Hepatocyte (in vitro differentiated cells): ENCODE measurements at places on chromosomes 16 and 17. TPM values are rescaled to one million over a fixed set of nuclear protein-coding genes. Genes with fewer than 3 reads are reported as not detected.

GRCh38 chr17:81239714-81240555 is 817 bp downstream of the NDUFAF8 start:
- DNase-seq = peak; percentile 35
- no peaks in the 10 kb centered on the region for H3K36me3 ChIP-seq
- H3K27me3 ChIP-seq = no peaks in the 10 kb centered on the region

- no peak for DNase-seq
- no peak overlapping the region for H3K4me3 ChIP-seq
- no peaks in the 10 kb centered on the region for H3K4me1 ChIP-seq
- H3K27ac ChIP-seq = no peak overlapping the region
Measured at GRCh38 chr17:73589363-73589980, 54.8 kb downstream of the SDK2 start.

DNA sequence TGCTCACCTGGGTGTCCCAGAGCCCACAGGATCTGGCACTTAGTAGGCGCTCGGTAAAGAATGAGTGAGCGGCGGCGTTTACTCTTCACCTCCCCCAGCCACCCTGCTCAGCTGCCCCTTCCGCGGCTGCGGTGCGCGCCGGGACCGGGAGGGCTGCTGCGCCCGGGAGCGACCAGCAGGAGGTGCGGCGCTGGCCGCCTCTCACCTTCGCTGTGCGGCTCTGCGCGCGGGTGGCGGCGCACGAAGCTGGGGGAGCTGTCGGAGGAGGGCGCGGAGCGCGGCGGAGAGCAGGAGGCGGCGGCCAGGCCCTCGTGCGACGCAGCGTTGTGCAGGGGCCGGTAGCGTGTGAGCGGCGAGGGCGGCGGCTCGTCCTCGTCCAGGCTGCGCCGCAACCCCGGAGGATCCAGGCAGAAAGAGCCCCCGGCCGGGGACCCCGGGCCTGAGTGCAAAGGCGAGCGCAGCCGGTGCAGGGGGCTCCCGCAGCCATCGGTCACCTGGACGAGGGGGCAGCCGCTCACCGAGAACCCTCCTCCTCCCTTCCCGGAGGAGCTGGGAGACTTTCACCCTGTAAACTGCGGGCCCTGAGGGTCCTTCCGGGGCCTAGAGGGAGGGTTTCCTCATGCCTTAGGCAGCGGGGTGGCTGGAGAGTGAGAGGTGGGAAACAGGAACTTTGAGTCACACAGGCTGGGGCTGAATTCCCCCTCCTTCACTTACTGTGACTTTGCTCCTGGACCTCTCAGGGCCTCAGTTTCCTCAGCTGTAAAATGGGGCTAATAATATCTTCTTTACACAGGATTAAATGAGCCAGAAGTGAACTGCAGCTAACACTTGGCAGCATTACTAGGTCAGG is 12.5 kb downstream of the SAMD14 start:
- H3K4me3 ChIP-seq = no peak overlapping the region
- H3K27ac ChIP-seq = no peak overlapping the region
- DNase-seq = peak; percentile 92

- H3K4me1 ChIP-seq = peaks cover 31% of the 10 kb centered on the region
- no peaks in the 10 kb centered on the region for H3K27me3 ChIP-seq
- no peaks in the 10 kb centered on the region for H3K36me3 ChIP-seq
- no peak overlapping the region for H3K4me3 ChIP-seq
- H3K27ac ChIP-seq = peak overlapping the region; percentile 26
Measured at GRCh38 chr17:64155751-64156544, 26.0 kb upstream of the ERN1 start.

DNA sequence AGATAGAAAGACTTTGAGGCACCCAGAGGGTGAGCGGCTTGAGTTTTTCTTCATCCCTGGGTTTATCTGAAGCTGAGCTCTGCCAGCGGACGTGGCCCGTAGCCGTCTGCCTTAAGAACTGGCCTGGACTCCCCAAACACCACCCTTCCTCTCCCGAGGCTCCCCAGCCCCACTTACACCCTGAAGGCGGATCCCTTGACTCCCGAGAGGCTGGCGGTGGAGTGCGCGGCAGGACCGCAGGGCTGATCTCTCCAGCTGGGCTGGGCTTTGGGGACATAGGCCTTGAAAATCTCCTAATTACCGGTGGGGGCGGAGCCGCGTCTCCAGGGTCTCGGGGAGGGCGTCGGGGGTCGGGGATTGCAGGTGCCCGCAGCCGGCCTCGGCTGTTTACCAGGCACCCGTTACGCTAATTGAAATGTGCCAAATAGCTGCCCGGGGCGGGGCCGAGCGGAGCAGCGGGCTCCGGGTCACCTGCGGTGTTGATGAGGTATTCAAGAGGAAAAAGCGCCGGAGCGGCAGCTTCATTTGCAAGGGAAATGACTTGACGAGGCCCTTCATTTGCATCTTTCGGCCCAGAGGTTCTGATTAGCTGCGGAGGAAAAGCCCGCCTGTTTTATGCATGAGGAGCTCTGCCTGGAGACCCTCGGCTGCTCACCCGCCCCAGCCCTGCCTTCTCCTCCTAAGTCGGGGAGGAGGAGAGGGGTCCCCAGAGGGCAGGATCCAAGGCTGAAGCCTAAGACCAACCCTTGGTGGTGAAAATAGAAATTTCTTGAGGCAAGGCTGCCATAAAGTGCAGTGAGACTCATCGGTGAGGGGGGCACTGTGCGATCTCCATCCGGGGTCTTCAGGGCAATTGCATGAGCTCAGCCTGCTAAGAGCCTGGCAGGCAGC is 100.7 kb downstream of the MGAT5B start:
- peaks cover 10% of the 10 kb centered on the region for H3K4me1 ChIP-seq
- peak overlapping the region; percentile 24 for H3K4me3 ChIP-seq
- H3K36me3 ChIP-seq = no peaks in the 10 kb centered on the region

- no peak overlapping the region for H3K27ac ChIP-seq
- H3K4me3 ChIP-seq = no peak overlapping the region
- peaks cover 2% of the 10 kb centered on the region for H3K4me1 ChIP-seq
- no peak for DNase-seq
Measured at GRCh38 chr16:88667461-88667860, 4.6 kb upstream of the MVD start.

GRCh38 chr16:3774156-3774767 is 56.9 kb upstream of the TRAP1 start:
- H3K27ac ChIP-seq = no peak overlapping the region
- H3K4me3 ChIP-seq = no peak overlapping the region
- H3K36me3 ChIP-seq = peaks cover 8% of the 10 kb centered on the region
- no peaks in the 10 kb centered on the region for H3K4me1 ChIP-seq

- no peaks in the 10 kb centered on the region for H3K27me3 ChIP-seq
- peak; percentile 89 for DNase-seq
- no peak overlapping the region for H3K4me3 ChIP-seq
- H3K27ac ChIP-seq = peak overlapping the region; percentile 85
- no peaks in the 10 kb centered on the region for H3K36me3 ChIP-seq
- H3K4me1 ChIP-seq = peaks cover 29% of the 10 kb centered on the region
Measured at GRCh38 chr17:50604513-50604912, 30.2 kb upstream of the ABCC3 start.

CA7 gene
- total RNA-seq = 2.5 and 3.3 TPM in 2 replicates

GRCh38 chr16:77171745-77172635 is 19.0 kb upstream of the MON1B start:
- H3K27ac ChIP-seq = no peak overlapping the region
- H3K27me3 ChIP-seq = no peaks in the 10 kb centered on the region
- H3K4me1 ChIP-seq = no peaks in the 10 kb centered on the region
- DNase-seq = peak; percentile 83

DNA sequence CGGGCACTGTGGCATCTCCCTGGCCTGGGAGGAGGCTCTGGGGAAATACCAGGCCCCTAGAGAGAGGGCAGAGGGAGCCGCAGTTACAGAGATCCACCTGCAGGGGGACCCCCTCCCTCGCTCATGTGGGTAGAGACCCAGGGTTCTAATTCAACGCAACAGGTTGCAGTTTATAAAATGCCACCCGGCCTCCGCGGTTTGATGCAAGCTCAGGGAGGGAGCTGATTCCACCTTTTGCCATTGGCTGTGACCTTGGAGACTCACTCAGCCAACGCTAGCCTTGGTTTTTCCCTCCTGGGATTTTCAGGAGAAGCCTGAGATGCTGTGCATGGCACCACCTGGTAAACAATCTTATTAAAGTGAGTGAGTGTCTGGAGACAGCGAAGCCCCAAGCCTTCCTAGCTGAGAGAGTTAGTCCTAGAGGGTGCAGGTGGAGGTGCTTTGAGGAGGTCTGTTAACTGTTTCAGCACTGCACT is 12.1 kb downstream of the TTLL6 start:
- peak; percentile 79 for DNase-seq
- no peaks in the 10 kb centered on the region for H3K36me3 ChIP-seq
- H3K4me1 ChIP-seq = peaks cover 9% of the 10 kb centered on the region

DNA sequence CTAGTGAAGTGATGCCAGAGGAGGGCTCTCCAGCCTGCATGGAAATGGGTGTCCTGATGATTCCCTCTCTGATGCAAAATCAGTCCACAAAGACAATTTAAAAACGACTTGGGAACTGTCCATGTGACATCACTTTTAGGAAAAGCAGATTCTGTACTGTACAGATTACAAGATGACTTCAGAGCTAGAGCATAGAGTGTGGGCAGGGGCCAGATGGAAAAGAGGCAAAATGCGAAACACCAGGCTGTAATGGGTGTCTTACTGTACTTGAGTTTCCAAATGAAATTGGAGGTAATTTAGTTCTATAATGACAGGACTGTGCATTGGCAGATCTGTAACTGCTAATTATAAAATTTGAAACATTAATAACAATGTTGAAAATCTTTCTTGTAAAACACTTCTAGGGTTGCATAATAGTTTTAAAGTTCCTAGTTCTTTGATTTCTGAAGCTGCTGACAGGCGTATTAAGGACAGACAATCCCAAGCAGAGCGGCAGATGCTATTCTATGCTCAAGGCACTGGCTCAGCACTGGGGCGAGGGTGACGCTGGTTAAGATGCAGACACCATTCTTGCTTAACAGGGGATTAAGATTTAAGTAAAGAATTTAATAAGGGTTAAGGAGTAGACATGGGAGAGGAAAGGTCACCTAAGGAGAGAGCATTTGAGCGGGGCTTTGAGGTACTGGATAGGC is 29.6 kb downstream of the OGFOD1 start:
- no peaks in the 10 kb centered on the region for H3K27me3 ChIP-seq
- no peak overlapping the region for H3K4me3 ChIP-seq
- H3K27ac ChIP-seq = peak overlapping the region; percentile 8

PRAC1 gene
- total RNA-seq = not detected in 2 replicates

DNA sequence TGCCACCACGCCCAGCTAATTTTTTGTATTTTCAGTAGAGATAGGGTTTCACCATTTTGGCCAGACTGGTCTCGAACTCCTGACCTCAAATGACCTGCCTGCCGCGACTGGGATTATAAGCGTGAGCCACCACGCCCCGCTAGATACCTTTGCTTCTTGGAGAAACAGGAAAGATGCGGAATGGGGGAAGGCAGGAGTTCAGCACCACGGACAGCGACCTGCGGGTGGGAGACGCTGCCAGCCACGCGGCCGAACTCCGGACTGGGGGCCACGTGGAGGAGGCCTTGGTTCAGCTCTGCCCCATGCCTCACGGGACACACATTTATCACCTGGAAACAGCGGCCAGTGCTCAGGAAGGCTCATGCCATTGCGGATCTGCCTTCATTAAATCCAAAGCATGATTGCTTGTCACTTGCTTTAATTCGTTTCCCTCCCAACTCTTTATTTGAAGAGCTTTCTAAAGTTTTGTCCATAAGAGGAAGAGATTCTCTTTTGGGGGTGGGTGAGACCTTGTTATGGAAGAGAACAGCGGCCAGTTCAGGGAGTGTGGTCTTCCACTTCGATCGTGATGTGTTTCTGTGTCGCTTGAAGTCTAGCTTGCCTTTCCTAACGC is 219.9 kb downstream of the ENGASE start:
- no peak overlapping the region for H3K27ac ChIP-seq
- no peaks in the 10 kb centered on the region for H3K4me1 ChIP-seq
- H3K4me3 ChIP-seq = no peak overlapping the region

CCR7 gene
- total RNA-seq = 0.16 and 2.8 TPM in 2 replicates

DNA sequence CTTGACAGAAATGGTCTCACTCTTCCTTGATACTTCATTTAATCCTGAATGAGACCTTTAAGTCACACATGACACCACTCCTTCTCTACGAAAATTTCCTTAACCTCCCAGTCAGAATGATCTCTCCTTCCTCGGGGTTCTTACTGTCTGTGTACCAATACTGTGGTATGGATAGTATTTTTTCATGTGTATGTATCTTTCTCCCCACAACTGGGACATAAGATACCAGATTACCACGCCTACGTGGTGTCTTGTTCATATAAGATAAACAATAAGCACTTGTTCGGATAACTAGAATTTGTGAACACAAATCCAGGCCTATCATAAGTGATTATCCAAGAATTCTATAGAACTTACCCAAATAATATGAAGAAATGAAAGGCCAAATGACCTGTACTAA is 11.3 kb downstream of the NUP88 start:
- H3K4me3 ChIP-seq = no peak overlapping the region
- no peak for DNase-seq
- H3K27me3 ChIP-seq = no peaks in the 10 kb centered on the region
- H3K27ac ChIP-seq = no peak overlapping the region
- H3K36me3 ChIP-seq = peaks cover 9% of the 10 kb centered on the region

DNA sequence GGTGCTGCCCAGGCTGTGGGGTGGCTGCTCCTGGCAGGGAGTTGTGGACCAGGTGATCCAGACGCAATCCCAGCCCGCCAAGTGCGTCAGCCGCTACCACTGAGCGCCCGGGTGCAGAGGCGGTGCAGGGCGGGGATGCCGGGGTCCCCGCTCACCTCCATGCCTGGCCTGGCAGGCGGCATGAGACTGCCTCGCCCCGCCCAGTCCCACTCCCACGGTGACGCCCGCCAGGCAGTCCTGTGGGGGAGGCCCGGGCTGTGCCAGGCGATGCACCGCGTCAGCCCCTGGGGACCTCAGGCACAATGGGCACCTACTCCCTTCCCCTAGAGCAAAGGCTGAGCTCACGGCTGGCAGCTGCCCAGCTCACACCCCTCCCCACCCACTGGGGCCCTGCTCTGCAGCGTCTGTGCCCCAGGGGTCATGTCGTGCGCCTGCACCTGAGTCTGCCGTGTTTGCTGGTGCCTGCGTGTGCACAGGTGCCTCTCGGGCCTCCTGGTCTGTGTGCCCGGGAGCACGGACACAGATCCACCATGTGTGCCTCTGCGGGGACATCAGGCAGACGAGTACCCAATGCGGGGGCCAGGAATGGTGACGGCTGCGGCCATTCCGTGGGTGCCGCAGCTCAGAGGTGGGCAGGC is 5.3 kb downstream of the RPUSD1 start:
- no peak for DNase-seq
- H3K4me3 ChIP-seq = no peak overlapping the region
- H3K27me3 ChIP-seq = no peaks in the 10 kb centered on the region
- H3K27ac ChIP-seq = no peak overlapping the region
- no peaks in the 10 kb centered on the region for H3K36me3 ChIP-seq
- peaks cover 7% of the 10 kb centered on the region for H3K4me1 ChIP-seq

DNA sequence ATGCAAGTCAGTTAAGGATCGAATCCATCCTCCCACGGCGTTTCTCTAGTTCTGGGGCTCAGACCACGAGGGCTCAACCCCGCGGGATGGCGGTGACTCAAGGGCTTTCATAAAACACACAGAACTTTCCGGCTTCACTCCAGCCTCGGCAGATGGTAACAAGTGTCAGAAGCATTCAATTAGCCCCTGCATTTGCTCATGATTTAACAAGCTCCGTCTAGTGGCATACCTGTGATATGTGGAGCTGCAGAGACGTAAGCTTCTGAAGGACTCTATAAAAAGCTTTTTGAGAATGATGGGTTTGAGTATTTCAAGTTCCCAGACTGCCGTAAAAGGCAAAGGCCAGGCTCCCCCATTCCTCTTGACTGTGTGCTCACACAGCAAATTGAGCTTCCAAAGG is 91.3 kb upstream of the SEC14L1 start:
- DNase-seq = no peak
- peak overlapping the region; percentile 30 for H3K27ac ChIP-seq
- H3K27me3 ChIP-seq = no peaks in the 10 kb centered on the region

ZFHX3 gene
- total RNA-seq = 11.5 and 11.6 TPM in 2 replicates

CCL2 gene
- total RNA-seq = 27.4 and 27.5 TPM in 2 replicates

GRCh38 chr16:68079626-68080344 is 5.4 kb upstream of the NFATC3 start:
- H3K4me1 ChIP-seq = peaks cover 24% of the 10 kb centered on the region
- H3K27me3 ChIP-seq = no peaks in the 10 kb centered on the region
- peak overlapping the region; percentile 94 for H3K27ac ChIP-seq
- no peaks in the 10 kb centered on the region for H3K36me3 ChIP-seq

STAT5B gene
- total RNA-seq = 26.0 and 27.9 TPM in 2 replicates

CNGB1 gene
- total RNA-seq = not detected in 2 replicates
